NCI-H1048 (cell line): ENCODE measurements at places on chromosomes 13 and 19.

DNA sequence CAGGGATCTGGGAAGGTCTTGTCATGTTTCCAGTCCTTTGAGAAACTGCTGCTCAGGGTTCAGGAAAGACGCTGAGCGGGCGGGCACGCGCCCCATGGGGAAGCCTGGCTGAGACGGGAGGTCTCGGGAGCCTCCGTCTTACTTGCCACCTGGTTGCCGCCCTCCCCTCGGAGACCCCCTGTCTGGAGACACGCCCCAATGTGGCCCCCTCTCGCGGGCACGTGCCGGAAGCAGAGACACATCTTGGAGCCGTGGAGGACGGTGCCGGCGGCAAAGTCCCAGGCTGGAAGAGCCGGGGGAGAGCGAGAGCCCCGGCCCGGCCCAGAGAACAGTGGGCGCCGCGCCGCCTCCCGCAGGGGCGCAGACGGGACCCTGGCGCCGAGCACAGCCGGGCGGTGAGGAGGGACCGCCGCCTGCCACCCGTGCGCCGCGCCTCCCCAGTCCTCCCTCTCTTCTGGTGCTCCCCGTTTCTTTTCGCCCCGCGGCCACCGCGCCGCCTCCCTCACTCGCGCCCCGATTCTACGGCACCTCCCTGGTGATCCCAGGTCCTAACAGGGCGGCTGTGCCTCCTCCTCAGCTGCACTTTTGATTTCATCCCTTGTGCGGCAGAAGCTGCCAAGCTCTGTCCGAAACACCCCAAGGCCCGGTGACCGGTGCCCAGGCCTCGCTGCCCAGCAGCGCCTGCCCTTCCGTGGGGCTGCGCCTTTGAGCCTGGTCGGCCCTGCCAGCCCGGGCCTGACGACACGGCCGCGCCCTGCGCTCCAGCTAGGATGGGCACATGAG, 15.5 kb downstream of the GJB2 start:
- DNase-seq, result no peak

GRCh38 chr13:76329866-76330580, 556.2 kb downstream of the KCTD12 start:
- DNase-seq, result no peak

DNA sequence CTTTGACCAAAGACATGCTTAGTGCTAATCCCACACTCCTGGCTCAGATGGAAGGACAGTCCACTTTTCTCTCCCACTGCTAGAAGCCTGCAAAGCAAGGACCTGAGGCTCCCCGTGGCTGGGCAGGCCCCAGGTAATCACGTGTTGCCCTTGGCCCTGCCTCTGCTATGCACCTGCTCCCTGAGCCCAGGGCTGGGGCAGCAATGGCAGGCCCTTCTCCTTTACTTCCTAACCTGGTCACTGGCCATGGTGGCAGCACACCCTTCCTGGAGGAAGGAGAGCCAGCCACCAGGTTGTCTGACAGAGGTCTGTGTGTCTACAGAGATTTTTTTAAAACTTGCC, 27.9 kb upstream of the ZNF492 start:
- DNase-seq, result no peak

GRCh38 chr19:34131100-34131499, 41.2 kb upstream of the LSM14A start:
- no peak for DNase-seq

GRCh38 chr19:16873594-16873993, 15.2 kb upstream of the F2RL3 start:
- DNase-seq, result no peak

DNA sequence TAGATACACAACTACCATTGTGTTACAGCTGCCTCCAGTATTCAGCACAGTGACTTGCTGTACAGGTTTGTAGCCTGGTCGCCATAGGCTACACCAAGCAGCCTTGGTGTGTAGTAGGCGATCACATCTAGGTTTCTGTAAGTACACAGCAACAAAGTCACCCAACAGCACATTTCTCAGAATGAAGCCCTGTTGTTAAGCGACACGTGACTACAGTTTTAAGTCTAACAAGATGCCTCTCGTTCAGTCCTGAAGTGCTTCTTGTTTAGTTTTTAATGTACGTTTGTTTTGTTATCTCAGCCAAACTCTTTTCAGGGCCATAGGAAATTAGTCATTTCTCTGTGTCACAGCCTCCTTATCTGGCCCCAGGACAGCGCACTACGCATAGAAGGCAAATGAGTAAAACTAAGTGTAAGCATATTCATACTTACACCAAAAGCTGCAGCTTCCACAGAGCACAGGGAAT, 50.0 kb upstream of the GPR183 start:
- DNase-seq, result no peak

- DNase-seq, result no peak
Observed at GRCh38 chr19:45172173-45172572, 5.9 kb downstream of the TRAPPC6A start.

DNA sequence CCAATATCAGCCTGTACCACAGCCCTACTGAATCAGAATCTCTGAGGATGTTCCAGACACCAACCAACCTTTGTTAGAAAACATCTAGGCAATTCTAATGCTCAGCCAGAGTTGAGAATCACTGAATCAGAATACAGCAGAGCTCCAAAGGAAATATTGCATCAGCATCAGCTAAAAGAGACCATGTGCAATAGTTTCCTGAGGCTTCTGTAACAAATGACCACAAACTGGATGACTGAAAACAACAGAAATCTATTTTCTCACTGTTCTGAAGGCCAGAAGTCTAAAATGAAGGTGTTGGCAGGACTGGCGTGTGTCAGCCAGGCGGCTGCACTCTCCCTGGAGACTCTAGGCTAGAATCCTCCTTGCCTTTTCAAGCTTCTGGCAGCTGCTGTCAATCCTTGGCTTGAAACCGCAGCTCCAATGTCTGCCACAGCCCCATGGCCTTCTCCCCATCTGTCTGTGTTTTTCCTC, 1.2 kb upstream of the DCT start:
- DNase-seq, result no peak

DNA sequence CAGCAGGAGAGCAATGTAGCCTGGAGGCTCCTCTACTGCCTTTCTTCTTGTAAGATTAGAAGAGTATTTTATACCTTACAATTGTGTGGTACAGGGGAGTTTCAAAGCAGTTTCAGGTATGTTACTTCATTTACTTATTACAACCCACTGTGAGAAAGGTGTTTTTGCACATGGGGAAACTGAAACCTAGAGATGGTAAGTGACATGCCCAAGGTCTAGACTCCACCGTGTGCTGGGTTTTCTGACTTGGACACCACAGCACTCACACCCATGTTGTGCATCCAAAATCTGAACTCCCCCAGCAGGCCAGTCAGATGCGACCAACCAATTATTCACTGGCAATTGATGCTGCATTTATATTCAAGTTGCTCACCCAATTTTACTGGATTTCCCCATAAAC, 22.8 kb downstream of the ERICH6B start:
- DNase-seq, result no peak

- DNase-seq, result no peak
Observed at GRCh38 chr13:41311406-41312175, 524 bp downstream of the NAA16 start.

- no peak for DNase-seq
Observed at GRCh38 chr13:50585674-50586413, 257.6 kb downstream of the DLEU7 start.

GRCh38 chr13:43822969-43823368, 36.2 kb upstream of the ENOX1 start:
- no peak for DNase-seq

GRCh38 chr19:30395283-30395682, 23.1 kb downstream of the ZNF536 start:
- DNase-seq, result no peak

DNA sequence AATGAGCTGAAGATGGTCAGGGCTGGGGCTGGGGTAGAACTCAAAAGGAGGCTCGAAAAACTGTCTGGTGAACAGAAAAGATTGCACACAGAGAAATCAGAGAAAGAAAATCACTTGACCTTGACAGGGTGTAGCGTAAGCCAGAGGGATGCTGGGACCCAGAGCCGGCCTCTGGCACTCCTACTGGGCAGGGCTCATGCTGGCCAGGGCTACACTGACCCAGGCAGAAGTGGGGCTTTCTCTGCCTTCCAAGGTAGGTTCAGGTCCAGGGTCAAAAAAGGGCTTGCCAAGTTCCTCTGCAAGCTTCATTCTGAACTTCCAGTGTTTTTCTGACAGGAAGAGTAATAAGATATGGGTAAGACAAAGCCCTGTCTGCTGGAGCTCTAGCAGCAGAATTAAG, 56.2 kb downstream of the LATS2 start:
- no peak for DNase-seq

- no peak for DNase-seq
Observed at GRCh38 chr13:71758828-71759227, 108.2 kb downstream of the DACH1 start.

GRCh38 chr19:29491491-29491890, 34.3 kb upstream of the VSTM2B start:
- DNase-seq, result no peak

DNA sequence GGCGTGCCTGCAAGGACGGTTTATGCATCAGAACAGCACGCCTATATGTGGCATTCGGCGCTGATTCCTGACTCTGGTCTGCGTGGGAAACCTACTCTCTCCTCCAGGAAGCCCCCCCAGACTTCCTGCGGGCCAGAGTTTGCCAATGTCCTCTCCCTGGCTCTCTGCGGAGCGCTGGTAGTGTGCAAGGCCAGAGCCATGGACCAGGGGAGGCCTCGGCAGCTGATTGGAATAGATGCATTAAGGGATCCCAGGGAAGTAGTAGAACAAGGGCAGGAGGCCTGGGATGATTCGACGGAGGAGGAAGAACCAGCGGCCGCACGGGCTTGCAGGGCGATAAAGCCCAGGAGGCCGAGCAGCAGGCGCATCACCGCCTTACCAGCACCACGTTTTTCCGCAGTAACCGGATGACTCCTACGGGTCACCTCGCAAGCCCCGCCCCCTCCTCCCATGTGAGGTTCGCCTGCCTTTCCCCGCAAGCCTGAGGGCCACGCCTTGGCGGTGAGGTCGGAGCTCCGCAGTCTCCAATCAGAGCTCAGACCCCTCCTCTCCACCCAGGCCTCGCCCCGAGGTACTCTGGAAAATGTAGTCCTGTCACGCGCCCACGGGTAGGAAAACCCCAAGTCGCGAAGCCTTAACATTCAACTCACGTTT, 5.0 kb downstream of the CLEC11A start:
- peak; percentile 44 for DNase-seq

DNA sequence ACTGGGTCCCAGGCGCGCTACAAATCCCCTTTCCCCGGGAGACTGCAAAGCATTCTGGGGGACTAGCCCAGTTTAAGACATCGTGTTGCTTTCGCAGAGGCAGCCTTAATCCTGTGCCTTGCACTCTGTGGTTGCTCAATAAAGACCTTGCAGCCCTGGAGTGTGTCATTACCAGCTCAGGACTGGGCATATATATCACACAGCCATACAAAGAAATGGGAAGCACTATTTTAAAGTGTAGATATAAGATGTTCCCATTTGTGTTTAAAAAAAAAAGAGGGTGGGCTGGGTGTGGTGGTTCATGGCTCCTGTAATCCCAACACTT, 11.1 kb downstream of the NAPA start:
- DNase-seq, result no peak

DNA sequence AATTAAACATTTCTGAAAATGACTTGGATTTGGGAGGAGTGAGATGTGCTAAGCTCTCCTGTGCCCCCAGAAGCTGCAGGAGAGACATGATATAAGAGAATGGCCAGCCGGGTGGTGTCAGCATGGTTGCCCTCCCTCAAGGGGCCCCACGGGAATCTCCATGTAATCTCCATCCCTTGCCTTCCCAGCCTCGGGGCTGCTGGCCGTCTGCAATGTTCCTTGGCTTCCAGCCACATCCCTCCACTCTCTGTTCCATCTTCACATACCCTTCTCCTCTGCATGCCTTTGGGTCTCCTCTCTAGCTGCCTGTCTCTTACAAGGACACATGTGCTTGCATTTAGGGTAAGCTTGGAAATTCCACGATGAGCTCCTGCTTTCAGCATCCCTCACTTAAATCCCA, 172.0 kb downstream of the TSHZ3 start:
- no peak for DNase-seq

DNA sequence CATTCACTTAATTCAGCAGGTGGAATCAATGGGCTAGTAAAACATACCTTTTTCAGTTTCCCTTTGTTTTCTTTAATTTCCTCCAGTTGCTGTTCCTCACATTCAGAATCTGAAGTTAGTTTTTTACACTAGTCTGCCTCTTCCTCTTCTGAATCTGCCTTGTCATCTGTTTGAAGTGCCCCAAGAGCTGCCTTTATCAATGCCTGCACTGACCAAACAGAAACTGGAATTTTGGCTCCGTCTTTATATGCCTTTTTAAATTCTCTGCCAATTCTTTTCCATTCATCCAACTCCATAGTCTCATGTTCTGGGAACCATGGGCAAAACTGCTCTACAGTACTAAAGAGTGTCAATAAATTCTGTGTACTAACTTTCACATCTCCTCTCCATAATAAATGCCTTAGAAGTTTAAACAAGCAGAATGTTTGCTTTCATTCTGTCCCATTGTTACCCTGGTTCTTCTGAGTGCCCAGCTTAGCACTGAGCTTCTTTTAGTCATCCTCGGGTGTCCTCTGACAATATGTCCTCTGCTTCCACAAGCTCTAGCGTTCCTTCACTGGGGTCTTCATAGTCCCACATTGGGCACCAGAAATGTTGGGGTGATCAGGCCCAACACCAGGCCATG, 154.2 kb downstream of the ZNF486 start:
- no peak for DNase-seq

DNA sequence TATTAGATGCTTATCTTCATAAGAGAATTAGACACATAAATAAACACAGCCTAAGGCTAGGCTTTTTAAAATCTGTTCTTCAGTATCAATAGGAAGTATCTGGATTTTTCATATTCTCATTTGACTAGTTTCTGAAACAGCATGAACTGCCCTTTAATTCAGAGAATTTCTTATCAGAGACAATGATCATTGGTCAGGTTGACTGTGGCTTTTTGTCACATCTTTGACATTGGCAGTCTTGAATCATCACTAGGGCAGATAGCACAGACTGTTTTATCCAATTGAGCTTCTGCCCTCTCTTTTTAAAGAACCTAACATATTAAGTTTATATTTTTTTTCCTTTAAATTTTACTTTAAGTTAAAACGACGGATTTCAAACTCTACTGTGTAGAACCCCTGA, 59.6 kb downstream of the DPY19L3 start:
- DNase-seq, result no peak

DNA sequence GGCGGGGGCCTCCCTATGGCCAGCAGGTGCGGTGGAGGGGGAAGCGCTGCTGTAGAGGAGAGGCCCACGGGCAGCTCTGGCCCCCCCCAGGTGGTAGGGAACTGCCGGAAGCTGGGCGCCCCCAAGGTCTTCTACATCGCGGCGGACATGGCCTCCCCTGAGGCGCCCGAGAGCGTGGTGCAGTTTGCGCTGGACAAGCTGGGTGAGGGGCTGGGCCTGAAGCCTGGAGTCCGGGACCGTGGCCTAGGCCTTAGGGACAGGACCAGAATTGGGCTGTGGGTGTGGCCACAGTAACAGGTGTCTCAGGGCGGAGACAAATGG, 3.8 kb upstream of the RPL36 start:
- DNase-seq, result no peak
